ENCODE measurements at places on chromosomes 11 and 22.

DNA sequence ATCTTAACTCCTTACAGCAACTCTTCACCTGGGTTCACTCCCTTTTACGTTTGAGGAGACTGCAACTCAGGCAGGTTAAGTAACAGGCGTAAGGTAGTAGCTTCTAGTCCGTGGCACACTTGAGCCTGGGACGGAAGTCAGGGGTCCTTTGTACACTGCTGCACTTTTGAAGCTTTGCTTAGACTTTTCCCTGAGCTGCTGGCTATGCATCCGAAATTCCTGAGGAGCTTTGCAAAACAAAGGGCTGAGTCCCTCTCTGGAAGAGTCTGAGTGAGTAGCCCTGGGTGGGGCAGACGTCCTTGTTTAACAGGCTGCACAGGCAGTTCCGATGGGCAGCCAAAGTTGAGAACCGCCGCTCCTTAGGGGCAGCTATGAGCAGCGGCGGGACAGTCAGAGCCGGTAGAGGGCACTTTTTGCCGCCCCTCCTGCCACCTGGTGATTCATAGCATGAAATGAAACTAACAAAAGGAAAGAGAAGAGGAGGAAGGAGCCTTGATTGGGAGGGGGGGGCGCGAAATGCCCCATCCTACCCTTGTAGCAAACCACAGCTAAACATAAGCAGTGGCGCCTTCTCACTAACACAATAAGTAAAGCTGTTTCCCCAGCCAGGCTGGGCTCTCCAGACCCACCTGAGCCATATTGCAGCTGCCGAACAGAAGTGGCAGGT is 1.4 kb downstream of the TMEM109 start:
- DNase-seq: peak; percentile 65

GRCh38 chr11:88680806-88681205 is 343.3 kb upstream of the CTSC start:
- DNase-seq: peak; percentile 12

- DNase-seq: no peak
Measured at GRCh38 chr11:131692151-131692550, 321.7 kb downstream of the NTM start.

- peak; percentile 78 for DNase-seq
Measured at GRCh38 chr11:9853929-9854552, 190.2 kb downstream of the SWAP70 start.

- DNase-seq: no peak
Measured at GRCh38 chr11:24264868-24265267, 232.0 kb upstream of the LUZP2 start.

- no peak for DNase-seq
Measured at GRCh38 chr22:22362311-22362710, 117.7 kb downstream of the VPREB1 start.

Measured in AG10803 (cell line).